Right lung (tissue), 10 donors: ENCODE measurements at places on chromosomes 5 and 9. TPM values are rescaled to one million over a fixed set of nuclear protein-coding genes. Genes with fewer than 3 reads are reported as not detected.

Gene NXNL2
- polyA plus RNA-seq = 0.95 TPM

DNA sequence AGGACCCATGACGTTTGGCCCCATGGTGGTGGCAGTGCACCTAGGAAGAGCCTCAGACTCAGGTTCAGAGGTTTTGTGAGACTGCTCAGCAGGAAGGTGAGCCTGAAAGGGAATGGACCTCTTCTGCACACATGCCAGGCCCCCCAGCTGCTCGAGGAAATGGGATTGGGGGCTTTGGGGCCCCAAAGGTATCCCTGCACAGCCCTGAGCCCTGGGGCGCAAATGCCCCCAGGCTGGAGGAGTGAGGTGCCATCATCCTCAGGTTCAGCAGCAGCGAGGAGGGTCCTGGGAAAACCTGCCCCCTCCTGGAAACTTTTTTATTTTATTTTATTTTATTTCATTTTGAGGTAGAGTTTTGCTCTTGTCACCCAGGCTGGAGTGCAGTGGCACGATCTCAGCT is 171.8 kb upstream of the MVB12B start:
- no peak for DNase-seq

GRCh38 chr9:20620650-20621470 is 1.4 kb downstream of the MLLT3 start:
- DNase-seq = peak; percentile 56

DNA sequence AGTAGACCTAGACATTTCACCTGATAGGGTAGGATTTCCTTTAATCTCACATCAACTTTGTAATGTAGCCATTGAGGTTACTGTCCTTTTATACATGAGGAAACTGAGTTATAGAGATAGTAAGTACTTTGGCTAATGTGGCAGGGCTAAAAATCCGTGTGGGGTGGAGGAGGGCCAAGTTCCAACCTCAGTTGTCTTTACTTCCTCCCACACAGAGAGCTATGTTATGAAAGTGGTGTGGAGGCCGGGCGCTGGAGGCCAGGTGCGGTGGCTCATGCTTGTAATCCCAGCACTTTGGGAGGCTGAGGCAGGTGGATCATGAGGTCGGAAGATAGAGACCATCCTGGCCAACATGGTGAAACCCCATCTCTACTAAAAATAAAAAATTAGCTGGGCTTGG is 173.3 kb downstream of the PALM2AKAP2 start:
- no peak for DNase-seq

DNA sequence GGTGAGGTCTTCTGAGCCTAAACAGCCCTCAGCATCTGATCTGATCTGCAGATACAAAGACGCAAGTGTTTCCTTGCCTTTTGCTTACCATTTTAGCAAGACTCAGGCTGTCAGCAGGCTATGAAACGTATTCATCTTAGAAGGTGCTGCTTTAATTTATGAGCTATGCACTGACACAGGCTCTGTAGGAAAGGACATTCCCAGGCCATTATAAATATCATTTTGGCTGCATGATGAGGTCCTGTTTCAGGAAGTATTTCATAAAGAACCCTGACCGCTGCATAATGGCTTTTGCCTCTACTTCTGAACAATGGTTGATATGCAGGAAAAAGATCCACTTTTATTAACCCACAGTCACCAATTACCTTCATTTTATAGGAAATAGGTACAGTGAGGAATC is 98.4 kb upstream of the CAST start:
- DNase-seq = no peak

DNA sequence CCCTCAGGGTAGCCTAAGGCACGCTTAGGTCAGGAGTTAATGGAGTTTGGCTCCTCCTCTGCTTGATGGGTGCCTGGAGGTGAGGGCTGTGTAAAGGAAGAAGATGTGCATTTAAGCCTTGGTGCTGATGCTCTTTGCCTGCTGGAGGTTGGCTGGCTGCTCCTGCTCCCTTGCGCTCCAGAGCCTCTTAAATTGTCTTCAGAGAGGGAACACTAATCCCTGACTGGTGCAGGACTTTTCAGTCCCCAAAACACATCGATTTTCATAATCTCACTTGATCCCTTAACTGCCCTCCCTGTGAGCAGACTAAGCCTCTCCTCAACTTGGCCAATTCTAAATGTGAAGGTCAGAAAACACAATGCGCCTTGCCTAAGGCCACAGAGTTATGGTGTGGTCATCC is 16.2 kb upstream of the TCOF1 start:
- no peak for DNase-seq

- DNase-seq = no peak
Observed at GRCh38 chr9:138033950-138034349, 156.4 kb downstream of the CACNA1B start.

Gene SMC5
- polyA plus RNA-seq = 84.5 TPM

GRCh38 chr5:951940-952596 is 56.5 kb upstream of the NKD2 start:
- no peak for DNase-seq

- no peak for DNase-seq
Observed at GRCh38 chr9:134493461-134494272, 147.9 kb upstream of the COL5A1 start.

GRCh38 chr9:92064711-92065110 is 50.5 kb downstream of the SPTLC1 start:
- DNase-seq = no peak

DNA sequence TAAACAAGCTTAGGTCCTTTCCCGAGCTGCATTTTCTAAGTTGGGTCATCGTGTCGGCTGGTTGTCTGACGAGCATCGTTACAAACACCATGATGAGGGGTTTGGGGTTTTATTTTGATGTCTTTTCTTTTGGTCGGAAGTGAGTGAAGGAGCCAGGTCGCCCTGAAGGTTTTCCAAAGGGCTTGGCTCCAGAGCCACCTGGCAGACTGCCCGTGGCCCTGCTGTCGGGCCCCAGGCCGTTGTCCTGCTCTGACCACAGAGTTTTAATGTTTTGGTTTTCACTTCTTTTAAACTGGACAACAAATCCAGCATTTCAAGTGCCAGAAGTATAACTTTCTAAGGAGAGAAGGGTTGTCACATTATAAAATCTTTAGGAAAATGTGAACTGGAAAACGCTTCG is 42.3 kb downstream of the TENT4A start:
- DNase-seq = no peak

Gene INSYN2B
- polyA plus RNA-seq = 3.6 TPM

DNA sequence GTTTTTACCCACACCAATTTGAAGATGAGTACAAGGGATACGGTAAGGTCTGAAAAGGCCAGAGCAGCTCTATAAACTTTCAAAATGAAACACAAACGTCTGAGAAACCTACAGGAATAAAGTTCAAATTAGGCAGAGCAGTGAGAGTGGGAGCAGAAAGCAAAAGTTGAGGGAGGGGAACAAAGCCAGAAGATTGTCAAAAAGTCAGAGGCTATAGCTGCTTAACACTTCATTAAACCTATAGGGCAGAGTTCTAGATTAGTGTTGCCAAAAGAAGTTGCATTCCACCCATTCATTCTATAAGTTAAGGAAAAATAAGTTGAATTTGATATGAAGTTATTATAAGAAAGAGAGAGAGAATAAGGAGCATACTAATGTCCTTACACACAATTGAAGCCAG is 309.6 kb upstream of the CD180 start:
- DNase-seq = no peak

GRCh38 chr9:90803860-90804593 is 2.4 kb downstream of the SYK start:
- DNase-seq = no peak

GRCh38 chr5:116448450-116448849 is 126.2 kb downstream of the SEMA6A start:
- DNase-seq = no peak

- no peak for DNase-seq
Observed at GRCh38 chr9:5554254-5554653, 43.9 kb downstream of the PDCD1LG2 start.

DNA sequence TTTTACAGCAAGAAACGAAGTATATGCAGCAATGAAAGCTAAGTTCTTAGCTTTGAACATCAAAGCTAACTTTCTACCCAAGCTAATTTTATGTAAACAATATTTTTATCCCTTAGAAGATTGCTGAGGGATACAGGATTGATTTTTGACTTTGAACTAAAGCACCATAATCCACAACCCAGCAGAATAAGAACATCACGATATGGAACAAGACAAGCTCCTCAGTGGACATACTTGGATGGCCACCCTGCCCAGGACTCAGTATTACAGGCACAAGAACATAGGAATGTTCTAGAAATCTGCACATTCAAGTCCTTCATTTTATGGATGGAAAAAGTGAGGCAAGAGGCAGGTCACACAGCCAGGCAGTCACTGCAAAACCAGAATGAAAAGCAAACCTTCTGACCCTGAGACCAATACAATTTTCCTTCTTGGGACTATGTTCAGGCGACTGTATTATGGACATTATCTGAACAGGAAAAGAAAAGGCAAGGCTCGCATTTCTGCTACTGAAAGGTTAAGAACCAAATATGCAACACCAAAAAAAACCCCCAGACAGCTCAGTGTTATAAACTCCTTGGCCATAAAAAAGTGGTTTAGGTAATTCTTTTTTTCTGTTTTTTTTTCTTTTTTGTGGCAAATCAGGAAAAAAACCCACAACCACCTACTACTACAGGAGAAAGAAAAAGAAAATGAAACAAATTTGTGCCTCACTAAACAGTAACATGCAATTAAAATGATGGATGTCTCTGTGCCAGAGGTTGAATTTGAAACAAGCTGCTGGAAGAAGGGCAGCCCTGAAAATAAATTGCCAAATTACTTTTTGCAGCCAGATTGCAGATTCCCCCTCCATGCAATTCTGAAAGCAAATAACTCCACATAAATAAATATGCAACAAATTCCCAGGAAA is 25.4 kb downstream of the EPB41L4B start:
- no peak for DNase-seq

GRCh38 chr5:152256580-152256979 is 148.5 kb downstream of the NMUR2 start:
- DNase-seq = no peak

GRCh38 chr9:6843742-6844141 is 86.0 kb downstream of the KDM4C start:
- DNase-seq = no peak

DNA sequence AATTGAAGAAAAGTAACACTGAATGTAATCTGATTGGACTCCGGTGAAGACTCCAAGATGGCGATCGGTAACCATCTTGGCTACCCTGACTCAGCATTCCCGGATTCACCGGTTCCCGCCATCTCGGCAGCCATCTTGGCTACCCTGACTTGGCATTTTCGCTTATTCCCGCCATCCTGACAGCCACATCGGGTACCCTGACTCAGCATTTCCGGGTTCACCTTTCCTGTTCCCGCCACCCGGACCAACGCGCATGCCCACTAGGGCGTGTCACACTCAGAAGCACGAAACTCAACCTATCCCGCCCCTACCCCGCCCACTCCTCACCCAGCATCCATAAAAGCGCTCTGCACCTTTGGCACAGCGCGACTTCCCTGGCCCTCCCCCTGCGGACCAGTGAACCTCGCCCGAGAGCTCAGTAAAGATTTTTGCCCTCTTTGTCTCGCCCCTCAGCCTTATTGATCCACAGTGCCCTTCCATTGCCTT is 17.2 kb downstream of the SPTLC1 start:
- peak; percentile 19 for DNase-seq

DNA sequence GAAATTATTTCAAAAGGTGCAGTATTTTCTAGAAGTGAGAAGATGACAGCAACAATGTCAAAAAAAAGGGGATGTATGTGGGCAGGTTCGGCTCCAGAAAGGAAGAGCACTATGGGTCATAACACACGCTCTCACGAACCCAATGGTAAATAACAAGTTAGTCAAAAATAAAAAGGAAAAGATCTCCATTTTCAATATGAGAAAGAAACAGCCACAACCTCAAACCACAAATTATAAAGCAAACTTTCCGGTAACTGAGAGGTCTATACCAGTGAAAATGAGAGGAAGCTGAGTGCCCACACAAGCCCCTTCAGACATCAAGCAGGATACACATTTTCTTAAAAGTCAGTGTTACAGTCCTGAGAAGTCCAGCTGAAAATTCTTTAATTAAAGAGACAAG is 398.5 kb upstream of the RPS23 start:
- DNase-seq = no peak

DNA sequence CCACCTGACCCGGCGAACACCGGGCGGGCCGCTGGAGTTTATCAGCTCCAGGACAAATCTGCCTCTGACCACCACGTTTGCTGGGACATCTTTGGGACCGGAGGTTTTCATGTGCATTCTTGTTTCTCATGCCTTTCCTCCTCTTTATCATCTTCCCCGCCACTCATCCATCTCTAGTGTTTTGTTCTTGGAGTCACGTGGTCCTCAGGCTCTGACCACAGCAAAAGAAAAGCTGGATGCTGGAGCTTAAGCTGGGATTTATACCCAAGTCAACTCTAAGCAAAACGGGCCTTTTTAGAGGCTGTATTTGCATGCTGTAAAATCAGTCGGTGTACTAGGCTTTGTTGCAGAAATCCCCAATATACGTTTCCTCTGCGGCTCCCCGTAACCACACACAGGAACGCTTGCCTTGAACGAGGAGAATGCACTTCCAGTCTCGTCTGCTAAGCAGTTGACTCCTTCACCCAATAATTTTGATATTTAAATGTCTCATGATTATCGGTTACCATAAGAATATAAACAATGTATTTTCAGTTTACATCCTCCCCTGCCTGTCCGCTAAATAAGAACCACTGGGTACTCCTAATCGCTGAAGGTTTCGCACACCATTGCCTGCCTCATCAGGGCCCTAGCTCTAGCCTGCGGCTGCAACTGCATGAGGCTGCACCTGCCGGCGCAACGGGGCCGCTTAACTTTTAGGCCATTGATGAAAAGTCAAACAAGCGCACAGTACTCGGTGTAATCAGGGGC is 560 bp upstream of the NDUFS6 start:
- DNase-seq = peak; percentile 42

- peak; percentile 67 for DNase-seq
Observed at GRCh38 chr5:14153932-14154731, 11.0 kb downstream of the TRIO start.

GRCh38 chr5:110383231-110383630 is 343.2 kb downstream of the TMEM232 start:
- DNase-seq = no peak

DNA sequence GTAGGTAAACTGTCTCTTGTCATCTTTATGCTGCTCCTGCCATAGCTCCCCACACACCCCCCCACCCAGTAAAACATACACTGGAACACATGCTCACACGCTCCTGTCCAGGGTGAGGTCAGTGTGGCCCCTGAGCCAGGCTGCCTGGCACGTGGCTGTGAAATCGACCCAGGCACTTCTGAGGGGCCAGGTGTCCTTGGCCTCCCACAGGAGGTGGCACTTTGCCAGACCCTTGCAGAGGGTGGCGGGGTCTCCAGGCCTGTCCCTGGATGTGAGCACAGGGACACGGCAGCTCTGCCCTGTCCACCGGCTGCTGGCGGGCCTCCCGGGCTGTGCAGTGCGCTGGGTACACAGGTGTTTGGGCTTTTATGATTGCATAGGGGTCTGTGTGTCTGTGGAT is 10.0 kb upstream of the CRB2 start:
- DNase-seq = no peak

GRCh38 chr5:120624021-120624563 is 160.0 kb downstream of the PRR16 start:
- peak; percentile 0 for DNase-seq

Gene SPATA31E1
- not detected for polyA plus RNA-seq

GRCh38 chr5:173864126-173865050 is 23.8 kb upstream of the CPEB4 start:
- no peak for DNase-seq
